NB4 (cell line): ENCODE measurements at places on chromosomes 5 and 9.

- DNase-seq: peak; percentile 38
These were observed 25.0 kb upstream of the CAPSL start for GRCh38 chr5:35963381-35963843.

- no peak for DNase-seq
These were observed 27.9 kb downstream of the DOCK8 start for GRCh38 chr9:242461-243080.

DNA sequence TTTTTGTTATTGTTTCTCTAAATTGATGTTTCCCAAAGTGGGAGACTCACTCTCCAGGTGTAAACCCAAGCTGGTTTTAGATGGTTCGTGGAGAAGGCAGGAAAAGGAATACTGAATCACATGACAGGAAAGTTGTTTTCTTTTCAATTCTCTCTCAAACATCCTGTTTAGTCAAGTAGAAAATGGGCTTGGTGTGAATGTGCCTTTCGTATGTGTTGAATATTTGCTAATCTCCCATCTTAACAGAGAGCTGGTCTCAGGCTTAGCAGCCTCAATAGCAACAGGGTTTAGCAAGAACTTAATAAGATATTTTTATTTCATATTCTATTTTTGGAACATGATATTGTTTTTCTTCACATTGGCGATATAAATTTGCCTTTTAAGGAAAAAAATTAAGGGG, 119.7 kb downstream of the INSYN2B start:
- DNase-seq: no peak

GRCh38 chr9:34381323-34381722, 4.6 kb upstream of the MYORG start:
- no peak for DNase-seq

DNA sequence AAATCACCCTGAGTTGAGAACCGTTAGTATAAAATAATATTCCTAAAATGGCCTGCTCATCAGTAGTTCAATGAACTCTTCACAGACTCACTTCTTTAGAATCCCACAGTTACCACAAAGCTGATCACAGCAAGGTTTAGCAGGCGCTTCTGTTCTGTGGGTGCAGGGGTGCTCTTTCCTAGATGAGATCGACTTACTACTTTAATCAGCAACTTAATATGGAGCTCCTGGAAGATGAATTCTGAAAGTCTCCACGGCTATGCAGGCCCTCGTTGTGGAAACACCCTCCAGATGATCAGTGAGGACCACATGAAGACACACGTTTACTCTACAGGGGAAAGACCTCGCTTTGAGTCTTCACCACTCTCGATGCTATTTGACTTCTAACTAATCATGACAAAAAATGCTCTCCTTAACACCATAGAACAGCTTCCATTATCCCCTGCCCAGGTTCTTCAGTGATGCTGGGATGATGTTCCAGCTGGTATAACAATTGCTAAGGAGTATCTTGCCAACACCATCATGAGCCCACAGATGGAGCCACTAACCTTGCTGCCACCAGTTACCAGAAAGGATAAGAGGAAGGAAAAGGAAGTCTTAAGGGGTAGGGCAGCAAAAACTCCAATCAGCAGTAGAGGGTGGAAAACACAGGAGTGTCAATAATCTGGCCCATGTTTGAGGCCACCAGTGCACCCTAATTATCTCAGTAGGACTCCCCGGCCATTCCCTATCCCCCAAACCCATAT, 17.9 kb upstream of the GPX8 start:
- DNase-seq: no peak

DNA sequence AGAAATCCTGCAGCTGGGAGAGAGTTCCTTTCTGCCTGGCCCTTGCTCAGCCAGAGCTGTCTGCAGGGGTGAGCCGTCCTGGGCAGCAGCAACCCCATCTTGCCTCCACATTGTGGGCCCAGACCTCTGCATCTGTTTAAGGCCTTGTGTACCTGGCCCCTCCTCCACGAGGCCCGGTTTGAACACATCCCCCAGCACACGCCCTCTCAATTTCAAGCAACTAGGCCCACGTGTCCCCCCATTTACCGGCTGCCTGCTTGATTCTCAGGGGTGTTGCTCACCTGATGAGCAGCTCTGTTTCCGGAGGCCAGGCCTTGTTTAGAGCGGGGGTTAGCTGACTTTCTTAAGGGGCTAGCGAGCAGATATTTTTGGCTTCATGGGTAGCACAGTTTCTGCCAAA, 181.8 kb downstream of the HSPA4 start:
- no peak for DNase-seq
